Activated CD4-positive, CD25-positive, alpha-beta regulatory T cell treated with anti-CD3 and anti-CD28 coated beads, Interleukin-2, amount 50 U/mL, for 24 hours (primary cell): ENCODE measurements at places on chromosomes 11 and 22.
A peak's percentile ranks its signal among the peaks of the same experiment; 100 is the strongest.

GRCh38 chr11:64715756-64716472 lies 7.1 kb downstream of the NRXN2 start:
- no peak for ATAC-seq

DNA sequence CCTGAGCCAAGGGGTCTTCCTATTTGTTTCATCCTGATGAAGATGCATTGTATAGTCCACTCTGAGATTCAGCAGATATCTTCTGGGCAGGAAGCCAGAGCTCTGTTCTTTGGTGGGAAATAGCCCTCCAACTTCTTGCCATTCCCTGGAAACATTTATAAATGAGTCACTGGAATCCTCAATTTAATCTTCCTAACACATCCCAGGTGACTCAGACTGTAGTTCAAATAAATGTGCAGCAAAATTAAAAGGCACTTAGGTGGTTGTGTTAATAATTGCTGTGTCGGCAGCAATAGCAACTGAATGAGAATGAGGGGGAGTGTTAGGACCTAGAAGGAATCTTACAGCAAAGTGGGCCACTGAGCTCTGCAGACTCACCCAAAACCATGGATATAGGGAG lies 108.6 kb downstream of the INSC start:
- ATAC-seq: no peak

- no peak for ATAC-seq
Observed at GRCh38 chr11:66651016-66651415, 12.5 kb downstream of the RBM4 start.

- no peak for ATAC-seq
Observed at GRCh38 chr11:68383976-68384501, 71.6 kb downstream of the LRP5 start.

DNA sequence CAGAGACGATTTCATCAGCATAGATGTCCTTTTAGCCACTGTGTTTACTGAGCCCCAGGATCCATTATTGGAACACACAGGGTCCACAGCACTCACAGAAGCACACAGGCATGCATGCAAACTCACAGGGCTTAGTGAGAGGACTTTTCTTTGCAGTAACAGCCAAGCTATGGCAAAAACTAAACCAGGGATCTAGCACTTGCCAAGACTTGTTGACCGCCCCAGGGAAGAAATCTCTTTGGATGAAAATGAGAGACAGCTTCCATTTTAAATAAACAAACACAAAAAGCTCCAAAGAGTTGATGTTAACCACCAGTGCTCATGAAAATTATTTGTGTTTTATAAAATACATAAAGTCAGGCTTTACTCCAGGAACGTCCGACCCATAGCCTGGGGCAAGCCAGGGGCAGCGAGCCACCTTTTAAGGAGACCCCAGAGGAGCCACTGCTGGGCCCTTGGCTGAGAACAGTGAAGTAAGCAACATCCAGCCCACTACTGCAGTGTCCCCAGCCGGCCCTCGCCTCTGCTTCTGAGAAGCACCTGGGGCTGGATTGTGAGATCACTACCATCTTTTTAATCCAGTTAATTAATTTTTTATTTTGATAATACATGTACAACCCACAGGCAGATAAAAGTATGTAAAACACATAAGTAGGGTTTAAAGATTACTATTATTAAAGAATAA lies 22.0 kb upstream of the TFIP11 start:
- no peak for ATAC-seq

DNA sequence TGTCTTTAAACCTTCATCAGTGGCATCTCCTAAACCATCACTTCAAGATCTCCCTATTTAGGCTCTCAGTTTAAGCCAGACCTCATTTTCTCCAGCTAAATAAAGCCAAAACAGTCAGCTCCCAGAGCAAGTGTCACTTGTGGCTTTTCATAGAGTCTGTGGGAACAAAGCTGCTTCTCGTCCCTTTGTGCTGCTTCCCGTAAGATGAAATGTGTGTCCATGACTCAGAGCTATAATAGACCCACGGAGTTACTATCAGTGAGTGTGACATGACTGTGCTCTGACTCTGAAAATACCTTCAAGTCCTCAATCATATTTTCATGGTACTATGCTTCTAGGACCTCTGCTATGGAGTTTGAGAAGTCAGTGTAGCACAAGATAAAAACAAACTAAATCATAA lies 57.3 kb upstream of the SLN start:
- ATAC-seq: peak; percentile 67

DNA sequence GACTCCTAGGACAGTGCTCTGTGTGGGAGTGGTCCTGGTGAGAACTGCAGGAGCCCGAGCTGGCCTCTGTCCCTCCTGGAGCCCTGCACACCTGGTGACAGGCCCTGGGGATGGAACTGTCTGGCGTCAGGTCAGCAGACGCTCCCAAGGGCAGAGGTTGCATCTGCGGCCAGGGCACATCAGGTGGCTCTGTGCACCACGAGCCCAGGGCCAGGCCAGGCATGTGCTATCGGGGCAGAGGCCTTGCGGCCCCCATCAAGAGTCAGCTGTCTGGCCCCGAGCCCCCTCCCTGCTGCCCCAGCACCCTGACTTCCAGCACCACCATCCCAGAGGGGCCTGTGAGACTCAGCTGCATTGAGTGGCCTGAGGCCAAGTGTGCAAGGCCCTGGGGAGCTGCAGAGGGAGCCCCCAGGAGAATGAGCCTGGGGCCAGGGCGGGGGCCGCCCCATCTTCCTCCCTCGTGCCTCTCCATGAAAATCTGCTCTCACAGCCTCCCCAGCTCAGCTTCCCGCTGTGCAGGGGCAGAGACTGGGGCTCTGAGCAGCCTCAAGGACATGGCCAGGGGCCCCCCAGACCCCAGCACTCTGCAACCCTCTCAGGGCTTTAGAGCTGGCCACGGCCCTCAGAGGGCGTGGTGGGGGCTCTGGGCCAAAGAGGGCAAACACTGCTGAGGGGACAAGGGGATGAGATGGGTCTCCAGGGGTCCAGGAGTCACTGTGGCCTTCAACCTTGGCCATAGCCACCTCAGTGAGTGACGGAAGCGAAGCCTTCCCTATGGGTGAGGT lies 56.4 kb downstream of the RTL6 start:
- ATAC-seq: no peak

DNA sequence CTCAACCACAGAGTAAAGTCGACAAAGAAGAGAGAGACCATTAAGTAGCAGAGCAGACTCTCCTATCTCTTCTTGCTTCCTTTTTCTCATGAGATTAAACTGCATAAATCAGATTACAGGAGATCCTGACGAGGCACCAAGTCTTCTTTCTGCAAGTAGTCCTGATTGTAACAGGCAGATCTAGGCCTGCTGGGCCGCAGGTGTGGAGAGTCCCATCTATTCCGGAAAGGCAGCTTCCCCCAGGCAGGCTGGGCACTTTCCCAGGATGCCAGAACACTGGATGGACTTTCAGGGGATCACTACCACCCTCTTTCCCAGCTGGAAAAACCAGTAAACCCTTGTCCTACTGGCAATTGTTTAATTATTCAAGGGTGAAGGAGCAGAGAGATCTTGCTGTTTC lies 173.0 kb upstream of the CADM1 start:
- no peak for ATAC-seq

DNA sequence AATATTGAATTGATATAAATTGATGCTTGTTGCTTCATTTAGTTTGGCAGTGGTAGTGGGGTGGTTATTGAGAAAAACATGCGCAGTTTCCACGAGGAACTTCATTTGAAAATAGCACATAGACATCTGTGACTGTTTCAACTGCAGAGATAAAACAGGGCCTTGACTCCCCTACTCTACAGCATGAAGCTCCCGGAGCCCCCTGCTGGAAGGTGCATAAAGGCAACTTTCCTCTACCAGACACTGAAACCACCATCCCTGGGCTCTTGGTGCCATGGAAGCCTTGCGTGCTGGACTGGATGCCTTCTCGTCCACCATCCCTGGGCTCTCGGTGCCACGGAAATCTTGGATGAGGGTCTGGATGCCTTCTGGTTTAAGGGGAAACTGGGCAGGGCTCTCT lies 195.9 kb downstream of the CSNK2A3 start:
- ATAC-seq: peak; percentile 27

- peak; percentile 100 for ATAC-seq
Observed at GRCh38 chr22:23696326-23696851, 5.6 kb downstream of the RGL4 start.

DNA sequence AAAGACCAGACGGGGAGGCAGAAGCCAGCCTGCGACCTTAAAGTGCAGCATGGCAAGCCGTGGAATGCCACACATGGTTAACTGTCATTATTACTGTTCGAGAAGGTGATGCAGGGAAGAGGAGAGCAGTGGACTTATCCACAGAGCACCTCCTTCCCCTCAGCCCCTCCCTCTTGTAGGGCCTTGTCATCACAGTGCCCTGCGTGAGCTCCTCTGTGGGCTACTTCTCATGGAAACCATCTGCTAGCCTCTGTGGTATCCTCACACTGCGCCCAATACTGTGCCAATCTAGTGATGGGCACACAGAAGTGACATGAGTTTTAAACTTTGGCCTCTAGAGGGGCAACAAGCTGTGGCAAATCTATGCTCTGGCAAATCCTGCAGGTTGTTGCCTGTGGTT lies 18.2 kb upstream of the CCDC134 start:
- ATAC-seq: peak; percentile 27

DNA sequence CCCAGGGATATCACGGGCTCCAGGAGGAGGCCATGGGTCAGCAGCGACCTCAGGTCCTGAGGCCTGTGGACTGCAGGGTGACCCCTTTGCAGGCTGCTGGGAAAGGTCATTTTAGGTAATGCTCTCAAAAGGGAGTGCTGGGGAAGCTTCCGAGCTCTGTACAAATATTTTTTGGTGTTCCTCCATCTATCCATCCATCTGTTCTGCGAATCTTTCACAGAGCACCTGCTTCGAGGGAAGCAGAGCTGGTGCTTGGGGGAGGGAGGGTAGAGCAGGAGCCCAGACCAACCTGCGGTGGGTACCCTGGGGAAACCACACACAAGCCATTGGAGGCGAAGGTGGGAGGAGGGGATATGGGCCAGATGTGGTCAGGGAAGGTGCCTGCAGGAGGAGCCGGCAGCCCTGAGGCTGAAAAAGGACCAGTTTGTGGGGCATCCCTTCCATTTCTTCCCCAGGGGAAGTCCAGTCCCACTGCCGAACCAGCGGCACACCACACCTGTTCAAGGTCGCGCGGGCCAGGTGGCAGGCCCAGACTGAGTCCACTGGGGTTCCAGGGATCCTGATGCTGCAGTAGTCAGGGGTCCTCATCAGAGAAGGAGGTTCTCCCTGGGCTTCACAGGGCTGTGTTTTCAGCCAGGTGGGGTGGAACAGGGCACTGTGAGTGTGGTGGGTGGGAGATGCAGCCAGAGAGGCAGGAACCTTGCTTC lies 13.1 kb downstream of the GNAZ start:
- no peak for ATAC-seq

GRCh38 chr11:24524156-24524555 lies 27.3 kb downstream of the LUZP2 start:
- no peak for ATAC-seq

DNA sequence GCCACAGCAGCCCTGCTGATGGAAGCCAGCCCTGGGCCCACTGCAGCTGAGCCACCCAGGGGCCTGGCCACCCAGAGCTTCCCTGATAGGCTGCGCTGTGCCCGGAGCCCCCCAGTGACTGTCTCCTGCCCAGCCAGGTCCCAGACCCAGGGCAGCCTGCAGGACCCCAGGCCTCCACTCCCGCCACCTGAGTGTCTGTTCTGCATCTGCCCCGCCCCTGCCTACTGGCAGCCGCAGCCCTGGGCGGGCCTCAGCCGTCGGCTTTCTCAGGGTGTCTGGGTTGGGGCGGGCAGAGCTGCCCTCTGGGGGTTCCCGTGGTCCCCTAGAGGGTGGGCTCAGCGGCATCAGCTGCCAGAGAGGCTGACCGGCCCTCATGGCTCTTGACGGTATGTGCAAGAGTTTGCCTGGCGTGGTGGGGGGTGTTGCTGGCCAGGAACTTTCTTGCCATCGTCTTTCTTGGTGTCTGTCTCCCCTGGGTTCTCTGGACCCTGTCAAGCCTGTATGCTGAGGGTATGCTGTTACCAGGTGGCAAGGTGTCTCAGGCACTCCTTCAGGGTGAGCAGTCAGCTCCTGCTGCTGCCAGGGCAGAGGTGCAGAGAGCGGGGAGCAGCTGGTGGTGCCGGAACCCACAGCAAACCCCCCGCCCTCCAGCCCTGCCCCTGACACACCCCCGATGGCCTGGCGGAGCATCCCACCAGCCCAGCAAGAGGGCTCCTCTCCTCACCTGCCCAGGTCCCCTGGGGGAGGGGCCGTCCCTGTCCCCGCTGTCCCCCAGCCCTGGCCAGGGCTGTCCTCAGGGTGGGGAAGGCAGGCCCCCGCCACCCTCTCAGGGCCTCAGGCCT lies 12.2 kb upstream of the PIM3 start:
- ATAC-seq: no peak

DNA sequence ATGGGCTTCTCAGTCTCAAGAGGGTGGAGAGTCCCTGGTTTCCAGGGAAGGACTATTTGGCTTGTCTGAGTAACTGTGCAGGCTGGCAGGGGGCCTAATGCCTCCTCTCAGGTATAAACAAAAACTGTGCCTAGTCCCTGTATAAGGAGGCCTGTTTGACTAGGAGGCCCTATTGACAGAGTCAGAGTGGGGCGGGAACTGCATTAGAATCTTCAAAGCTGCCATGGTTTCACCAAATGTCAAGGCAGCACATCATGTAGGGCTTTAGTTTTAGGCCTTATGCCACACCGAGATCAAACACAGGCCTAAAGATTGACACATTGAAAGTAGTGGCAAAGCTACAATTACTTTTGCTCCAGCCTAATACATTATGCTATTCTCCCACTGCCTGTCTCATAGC lies 611.5 kb upstream of the B3GAT1 start:
- ATAC-seq: no peak

DNA sequence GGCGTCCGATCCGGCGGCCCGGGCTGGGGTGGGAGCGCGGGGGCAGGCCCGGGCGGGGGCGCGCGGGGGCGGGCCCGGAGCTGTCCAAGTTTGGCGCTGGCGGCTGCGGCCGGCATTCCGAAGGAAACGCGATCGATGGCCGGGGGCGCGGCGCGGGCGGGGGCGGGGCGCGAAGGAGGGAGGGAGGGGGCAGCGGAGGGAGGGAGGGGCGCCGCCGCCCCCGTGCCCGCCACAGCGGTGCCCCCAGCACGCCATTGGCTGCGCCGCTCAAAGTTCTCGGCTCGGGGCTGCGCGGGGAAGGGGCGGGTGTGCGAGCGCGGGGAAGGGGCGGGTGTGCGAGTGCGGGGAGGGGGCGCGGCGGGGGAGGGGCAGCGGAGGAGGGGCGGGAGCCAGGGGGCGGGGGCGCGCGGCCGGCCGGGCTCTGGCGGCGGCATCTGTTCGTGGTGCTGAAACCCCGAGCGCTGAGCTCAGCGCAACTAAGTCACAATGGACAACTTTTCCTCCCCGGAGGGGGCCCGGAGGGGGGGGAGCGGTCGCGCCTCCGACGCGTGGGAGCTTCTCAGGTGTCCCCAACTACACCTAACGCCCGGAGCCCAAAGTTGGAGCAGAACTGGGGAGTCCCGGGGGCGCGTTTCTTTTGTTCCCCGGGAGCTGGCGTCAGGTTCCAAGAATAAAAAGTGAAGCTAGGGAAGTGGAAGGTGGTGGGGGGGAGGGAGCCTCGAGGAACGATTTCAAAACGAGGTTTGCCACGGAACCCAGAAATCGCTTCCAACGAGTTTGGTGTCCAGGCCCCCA lies 2.2 kb downstream of the PHF21B start:
- no peak for ATAC-seq

- no peak for ATAC-seq
Observed at GRCh38 chr22:47497666-47498065, 735.2 kb downstream of the TBC1D22A start.

GRCh38 chr11:20443596-20443995 lies 56.1 kb downstream of the PRMT3 start:
- no peak for ATAC-seq

GRCh38 chr11:70405679-70406395 lies 7.5 kb downstream of the CTTN start:
- ATAC-seq: no peak
